ENCODE measurements at places on chromosomes 2 and 18.
A peak's percentile ranks its signal among the peaks of the same experiment; 100 is the strongest.

- DNase-seq: no peak
Measured at GRCh38 chr2:196884368-196884767, 42.1 kb downstream of the PGAP1 start.

GRCh38 chr2:29295845-29296244, 180.6 kb downstream of the CLIP4 start:
- DNase-seq: no peak

DNA sequence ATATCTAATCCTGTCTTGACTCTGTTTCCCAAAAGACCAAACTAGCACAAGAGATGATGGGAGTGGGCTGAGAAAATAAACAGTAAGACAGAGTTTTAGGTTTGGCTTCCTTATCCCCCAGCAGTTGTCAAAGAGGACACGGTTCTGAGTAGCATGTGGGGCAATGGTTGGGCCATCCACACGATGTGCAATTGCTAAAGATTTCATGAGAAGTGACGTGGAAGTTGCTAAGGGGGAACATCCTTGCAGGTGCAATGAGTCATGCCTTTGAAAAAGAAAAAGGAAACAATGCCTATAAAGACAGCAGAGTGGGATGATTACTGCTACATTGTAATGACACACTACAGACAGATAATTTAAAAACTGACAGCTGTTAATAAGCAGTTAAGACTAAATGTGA, 1395.8 kb downstream of the LRP1B start:
- DNase-seq: no peak

DNA sequence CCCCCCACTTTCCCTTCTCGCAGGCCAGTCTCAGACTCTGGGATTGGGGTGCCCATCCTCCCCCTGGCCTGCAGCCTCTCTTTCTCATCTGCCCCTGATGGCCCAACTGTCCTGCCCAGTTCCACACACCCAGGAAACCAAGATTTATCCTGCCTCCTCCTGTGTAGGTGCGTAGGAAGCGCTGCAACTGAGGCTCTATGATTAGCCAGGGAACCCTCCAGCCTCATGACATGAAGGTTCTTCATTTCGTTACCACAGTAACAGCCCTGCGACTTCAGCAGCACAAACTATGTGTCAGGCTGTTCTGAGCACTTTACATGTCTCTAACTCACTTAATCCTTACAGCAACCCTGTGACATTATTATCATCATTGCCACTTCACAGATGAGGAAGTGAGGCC, 305.9 kb downstream of the CELF4 start:
- DNase-seq: no peak

GRCh38 chr2:209648714-209649113, 122.9 kb upstream of the UNC80 start:
- no peak for DNase-seq

DNA sequence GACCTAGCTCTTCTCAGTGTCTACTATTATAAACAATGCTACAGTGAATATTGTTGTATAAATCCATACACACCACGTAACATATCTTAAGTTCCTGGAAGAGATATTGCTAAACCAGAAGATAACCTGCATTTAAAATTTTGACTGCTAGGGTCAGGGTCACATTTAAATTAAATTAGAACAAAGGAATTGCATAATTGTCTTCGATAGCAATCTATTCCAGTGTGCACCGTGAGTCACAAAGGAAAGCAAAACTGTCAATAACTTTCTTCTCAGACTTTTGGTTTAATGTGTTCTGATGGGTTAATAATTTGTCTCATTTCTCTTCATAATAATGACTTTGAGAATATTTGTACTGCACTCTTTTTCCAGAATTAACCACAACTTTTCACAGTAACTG, 4.2 kb downstream of the GEN1 start:
- no peak for DNase-seq

GRCh38 chr2:76252704-76253103, 542.0 kb upstream of the GCFC2 start:
- no peak for DNase-seq

DNA sequence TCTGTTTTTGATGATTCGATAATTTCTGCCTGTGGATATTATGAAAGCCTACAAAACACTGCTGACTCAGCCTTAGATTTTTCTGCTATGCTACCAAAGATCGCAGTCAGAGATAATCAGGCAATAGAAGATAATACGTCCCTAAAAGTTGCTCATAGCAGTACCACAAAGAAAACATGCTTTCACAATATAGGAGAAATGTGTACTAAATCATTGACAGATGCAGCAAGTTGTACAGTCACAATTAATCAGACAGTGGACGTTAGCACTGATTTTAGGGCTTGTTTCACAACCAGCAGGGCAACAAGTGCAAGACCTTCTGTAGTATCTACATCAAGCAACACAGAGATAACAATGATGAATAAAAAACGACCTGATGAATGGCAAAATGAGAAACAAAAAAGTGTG, 19.5 kb downstream of the RBM44 start:
- no peak for DNase-seq

DNA sequence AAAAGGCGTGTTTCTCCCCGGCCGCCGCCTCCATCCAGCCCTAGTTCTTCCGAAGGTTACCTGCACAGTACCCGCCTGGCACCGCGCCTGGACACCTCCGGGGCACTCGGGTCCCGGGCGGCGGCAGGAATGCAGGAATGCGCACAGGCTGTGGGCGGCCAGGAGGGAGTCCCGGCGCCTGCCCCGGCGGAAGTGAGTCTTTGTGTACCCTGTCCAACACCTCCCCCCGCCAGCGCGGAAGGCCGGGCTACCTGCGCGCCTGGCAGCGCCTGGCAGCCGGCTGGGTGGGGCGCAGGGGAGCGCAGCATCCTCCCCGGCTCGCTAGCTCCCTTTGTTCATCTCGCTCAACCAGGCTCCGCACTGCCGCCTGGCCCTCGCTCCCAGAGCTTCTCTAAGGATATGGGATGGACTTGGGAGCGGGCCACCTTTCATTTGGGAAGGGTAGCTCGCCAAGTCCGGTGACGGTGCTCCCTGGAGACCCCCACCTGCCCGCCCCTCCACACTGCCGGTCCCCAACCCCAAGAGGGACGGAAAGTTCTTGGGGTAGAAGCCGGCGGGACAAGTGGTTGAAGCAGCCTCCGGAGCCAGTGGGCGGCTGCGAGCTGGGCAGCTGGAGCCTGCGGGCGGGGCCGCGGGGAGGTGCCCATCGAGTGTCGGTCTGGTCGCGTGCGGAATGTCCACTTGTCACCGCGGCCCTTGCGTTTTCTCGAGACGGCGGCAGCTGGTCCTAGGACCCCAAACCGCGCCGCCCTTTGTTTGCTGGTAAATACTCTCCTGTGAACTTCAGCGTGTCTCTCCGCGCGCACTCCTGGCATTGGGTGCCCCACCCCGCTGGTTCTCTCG, 1.2 kb upstream of the ST6GAL2 start:
- peak; percentile 97 for DNase-seq
